8988T (cell line): ENCODE measurements at places on chromosomes 6 and 20.
A peak's percentile ranks its signal among the peaks of the same experiment; 100 is the strongest.

GRCh38 chr6:42387336-42387735, 64.4 kb downstream of the TRERF1 start:
- DNase-seq, result no peak

- DNase-seq, result no peak
Observed at GRCh38 chr6:136549300-136550044, 750 bp downstream of the MAP7 start.

GRCh38 chr6:38306931-38307330, 332.8 kb downstream of the BTBD9 start:
- no peak for DNase-seq

DNA sequence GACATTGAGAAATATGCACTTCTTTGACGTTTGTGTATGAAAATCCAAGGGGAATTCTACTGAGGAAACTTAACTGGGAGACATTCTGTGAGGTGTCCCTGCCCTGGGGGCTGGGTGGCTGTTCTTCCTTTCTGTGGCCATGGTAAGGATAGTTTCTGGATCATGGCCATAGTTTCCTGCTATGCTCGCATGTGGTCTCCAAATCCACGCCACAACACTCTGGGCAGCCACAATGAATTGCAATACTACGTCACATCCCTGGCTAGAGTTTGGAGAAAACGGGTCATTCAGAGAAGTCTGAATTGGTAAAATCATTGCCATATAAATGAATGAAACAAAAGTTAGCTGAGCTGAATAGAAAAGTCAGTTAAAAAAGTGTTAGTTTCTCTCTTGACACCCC, 230.6 kb downstream of the UTRN start:
- DNase-seq, result no peak

DNA sequence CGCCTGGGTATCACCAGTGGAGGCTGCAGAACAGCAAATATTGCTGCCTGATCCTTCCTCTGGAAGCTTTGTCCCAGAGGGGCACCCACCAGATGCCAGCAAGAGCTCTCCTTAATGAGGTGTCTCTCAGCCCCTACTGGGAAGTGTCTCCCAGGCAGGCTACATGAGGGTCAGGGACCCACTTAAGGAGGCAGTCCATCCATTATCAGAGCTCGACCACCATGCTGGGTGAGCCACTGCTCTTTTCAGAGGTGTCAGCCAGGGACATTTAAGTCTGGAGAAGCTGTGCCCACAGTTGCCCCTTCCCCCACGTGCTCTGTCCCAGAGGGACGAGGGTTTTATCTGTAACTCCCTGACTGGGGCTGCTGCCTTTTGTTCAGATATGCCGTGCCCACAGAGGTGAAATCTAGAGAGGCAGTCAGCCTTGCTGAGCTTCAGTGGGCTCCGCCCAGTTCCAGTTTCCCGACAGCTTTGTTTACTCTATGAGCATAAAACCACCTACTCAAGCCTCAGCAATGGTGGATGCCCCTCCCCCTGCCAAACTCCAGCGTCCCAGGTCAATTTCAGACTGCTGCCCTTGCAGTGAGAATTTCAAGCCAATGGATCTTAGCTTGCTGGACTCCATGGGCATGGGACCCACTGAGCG, 25.9 kb upstream of the AIG1 start:
- no peak for DNase-seq

GRCh38 chr6:140915103-140915502, 1217.6 kb upstream of the GJE1 start:
- DNase-seq, result no peak

- DNase-seq, result no peak
Observed at GRCh38 chr6:13446381-13446780, 41.0 kb downstream of the GFOD1 start.

GRCh38 chr6:158764926-158765325, 54.2 kb downstream of the EZR start:
- no peak for DNase-seq

DNA sequence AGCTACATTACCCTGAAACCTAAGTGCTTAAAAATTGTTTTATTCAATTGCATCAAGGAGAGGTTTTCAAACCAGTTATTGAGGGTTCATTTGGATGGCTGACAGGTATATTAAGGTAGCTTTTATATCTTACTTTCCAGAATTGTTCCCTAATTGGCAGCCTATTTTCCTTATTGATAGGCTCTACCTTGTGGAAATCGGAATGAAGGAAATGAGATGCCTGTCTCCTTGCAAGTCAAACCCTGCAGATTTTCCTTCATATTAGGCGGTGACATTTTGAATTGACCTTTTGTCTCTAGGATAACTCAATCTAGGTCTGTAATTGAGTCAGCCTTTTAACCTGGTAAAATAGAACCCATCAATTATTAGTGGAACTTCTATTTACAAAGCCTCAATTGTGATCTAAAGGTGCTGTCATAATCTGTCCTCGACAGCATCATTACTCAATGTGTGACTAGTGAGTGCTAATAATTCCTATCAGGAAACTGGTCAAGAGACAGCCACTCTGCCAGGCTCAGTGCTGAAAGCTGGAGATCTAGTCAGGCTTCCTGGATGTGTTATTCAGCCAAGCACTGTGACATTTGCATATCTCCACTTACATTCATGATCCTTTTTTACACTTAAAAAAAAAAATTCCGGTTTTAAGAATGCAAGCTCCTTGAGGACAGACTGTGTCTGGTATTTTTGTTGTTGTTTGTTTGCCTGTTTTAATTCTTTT, 20.1 kb downstream of the OPRM1 start:
- no peak for DNase-seq

DNA sequence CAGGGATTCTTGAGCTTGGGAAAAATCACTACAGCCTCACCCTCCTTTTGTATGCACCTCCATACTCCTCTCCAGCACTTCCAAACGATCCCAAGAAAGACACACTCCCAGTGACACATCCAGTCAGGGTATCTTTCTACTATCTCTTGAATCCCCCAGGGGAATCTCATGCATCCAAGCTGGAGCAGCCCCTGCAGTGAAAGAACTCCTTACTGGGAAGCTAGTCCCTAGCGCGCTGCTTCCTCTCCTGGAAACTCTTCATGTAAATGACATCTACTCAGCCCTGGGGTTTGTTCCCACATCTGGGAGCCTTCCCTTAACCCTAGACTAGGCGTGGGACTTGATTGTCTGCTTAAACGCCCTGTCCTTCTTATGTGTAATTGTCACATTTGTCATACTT, 329.1 kb upstream of the QKI start:
- no peak for DNase-seq

- DNase-seq, result no peak
Observed at GRCh38 chr6:141252828-141253608, 879.7 kb upstream of the GJE1 start.

GRCh38 chr20:54067606-54068174, 2.7 kb downstream of the BCAS1 start:
- DNase-seq, result peak; percentile 80

- no peak for DNase-seq
Observed at GRCh38 chr20:25252686-25253421, 5.0 kb downstream of the PYGB start.

DNA sequence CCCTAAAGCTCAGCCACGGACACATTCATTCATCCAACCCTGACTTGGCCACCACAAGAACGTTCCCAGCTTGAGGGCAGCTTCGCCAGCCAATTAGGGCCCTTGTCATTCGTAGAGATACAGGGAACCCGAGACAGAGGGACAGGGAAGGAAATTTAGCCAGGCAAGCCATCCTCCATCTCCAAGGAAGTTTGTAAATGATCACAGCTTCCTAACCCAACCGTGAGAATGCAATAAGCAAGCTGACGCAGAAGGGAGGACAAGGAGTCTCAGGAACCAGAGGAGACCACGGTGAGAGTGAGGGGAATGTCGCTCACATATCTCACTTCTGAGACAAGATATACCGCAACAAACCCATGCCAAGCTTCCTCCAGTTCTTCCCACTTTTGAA, 1.4 kb downstream of the TRAM2 start:
- DNase-seq, result no peak

DNA sequence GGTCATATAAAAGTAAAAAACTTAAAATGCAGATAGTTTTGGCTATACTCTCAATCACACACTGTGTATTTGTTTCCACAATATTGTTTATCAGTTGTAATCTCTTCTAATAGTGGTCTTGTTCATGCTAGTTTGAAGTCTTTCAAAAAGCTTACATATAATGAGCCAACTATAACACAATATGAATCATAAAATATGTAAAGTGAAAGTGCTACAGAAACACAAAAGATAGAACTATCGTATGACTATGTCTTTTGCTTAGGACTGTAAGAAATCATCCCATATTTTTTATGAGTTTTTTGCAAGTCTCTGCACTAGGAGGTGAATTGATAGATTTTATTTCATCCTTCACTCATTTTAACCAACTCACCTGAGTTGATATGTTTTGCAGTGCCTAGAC, 136.0 kb downstream of the MMUT start:
- DNase-seq, result no peak

GRCh38 chr6:104686550-104687175, 173.1 kb downstream of the HACE1 start:
- DNase-seq, result no peak

GRCh38 chr6:11848346-11848651, 69.7 kb upstream of the ADTRP start:
- DNase-seq, result no peak

- no peak for DNase-seq
Observed at GRCh38 chr6:53924277-53924676, 129.5 kb downstream of the LRRC1 start.
